Hindlimb muscle (tissue), 1 donor: ENCODE measurements at places on chromosomes 3 and 15. TPM values are rescaled to one million over a fixed set of nuclear protein-coding genes. Genes with fewer than 3 reads are reported as not detected.
A peak's percentile ranks its signal among the peaks of the same experiment; 100 is the strongest.

Gene SLC25A36
- polyA plus RNA-seq, result 72.8 TPM

Gene CPN2
- polyA plus RNA-seq, result 0.09 TPM

Gene SPSB4
- 18.7 TPM for polyA plus RNA-seq

Gene GOLGA8T
- polyA plus RNA-seq, result not detected

Gene CSTA
- polyA plus RNA-seq, result 0.80 TPM

- no peak for DNase-seq
Measured at GRCh38 chr3:195446359-195446758, 3.5 kb upstream of the ACAP2 start.

- DNase-seq, result peak; percentile 55
Measured at GRCh38 chr3:160400030-160400701, 716 bp downstream of the SMC4 start.

DNA sequence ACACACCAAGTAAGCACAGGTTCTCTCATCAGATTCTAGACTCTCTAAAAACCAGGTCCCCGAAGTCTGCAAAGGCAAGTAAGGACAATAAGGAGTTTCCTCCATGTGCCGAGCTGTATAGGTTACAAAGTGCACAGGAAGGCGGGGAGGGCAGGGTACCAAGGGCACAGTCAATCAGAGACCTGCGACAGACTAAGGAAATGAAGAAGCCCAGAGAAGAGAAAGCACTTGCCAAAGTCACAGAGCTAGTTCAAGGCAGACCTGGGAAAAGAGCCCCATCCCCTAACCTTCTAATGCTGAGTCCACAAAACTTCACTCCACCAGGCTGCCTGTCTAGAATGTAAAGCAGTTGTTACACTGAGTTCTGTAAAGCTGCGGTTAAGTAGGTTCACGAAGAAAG lies 1.7 kb downstream of the SEC13 start:
- no peak for DNase-seq

- DNase-seq, result no peak
Measured at GRCh38 chr15:58564981-58565380, 133.2 kb downstream of the LIPC start.

DNA sequence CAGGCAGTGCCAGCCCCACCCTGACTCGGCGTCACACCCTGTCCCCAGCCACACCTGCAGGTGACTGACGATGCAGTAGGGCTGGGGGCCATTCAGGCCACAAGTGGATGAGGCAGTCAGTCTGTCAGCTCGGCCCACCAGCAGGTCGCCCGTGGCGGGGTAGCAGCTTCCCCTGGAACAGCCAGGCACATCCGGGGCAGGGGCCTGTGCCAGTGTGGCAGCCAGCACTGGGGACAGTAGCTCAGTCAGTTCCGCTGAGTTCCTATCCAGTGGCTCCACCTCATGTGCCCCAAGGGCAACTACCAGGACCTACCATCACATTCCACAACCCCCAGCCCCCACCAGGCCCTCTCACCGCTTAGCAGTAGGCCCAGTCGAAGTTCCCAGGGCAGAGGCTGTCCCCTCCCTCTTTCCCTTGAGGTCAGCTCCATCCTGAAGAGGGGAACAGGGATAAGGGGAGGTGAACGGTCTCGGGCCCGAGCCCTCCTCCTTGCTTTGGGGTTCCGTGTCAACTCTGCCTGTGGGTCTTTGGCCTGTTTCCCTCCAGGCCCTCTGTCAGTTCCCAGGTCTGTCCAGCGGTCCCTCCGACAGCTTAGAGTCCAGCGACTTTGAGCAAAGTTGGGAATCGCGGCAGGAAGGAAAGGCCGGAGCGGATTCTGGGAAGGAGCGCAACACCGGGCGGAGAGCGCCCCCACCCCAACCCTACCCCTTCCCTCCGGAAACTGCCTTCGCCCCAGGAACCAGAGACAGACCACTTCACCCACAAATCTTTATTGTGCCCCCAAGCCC lies at the start of gene LAMB2:
LAMB2 (minus strand) TSS at position 614 of the 789 bp plus-strand sequence; CDS start at position 431, 183 bp downstream.
- peak; percentile 84 for DNase-seq

DNA sequence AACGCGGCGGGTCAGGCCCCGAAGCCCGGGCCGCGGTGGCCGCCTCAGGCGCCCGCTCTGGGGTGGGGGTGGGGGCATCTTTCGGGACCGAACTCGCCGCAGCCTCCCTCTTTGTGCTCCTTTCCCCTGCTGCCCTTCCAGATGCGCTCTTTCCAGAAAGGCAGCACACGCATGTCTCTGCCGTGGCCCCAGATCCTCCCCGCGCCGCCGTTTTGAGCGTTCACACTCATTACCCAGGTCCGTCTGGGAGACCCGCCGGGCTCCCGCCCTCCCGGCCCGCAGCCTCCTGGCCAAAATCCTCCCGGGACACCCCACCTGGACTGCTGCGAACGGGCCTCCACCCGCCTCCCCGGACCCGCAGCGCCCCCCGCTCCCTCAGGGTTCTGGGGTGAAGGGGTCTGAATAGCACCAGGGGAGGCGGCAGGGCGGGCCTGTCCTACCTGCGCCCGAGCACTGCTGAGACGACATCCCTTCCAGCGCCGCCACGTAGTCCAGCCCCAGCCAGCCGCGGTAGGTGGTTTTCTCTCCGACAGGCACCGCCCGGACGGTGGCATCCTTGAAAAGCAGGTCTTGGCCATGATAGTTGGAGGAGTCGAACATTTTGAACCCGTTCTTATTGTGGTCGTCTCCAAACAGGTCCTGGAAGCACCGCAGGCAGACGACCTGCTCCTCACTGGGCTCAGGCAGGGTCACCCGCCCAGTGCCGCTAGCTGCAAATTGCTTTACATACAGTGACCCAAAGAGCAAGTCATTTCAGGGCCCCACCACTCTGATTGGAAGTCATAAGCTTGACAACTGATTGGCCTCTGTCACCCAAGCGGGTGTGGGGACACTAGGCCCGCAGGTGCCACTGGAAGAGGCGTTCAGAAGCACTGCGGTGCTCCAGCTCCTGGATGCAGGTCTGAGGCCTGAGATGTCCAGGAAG lies 25.9 kb downstream of the MELTF start:
- no peak for DNase-seq

DNA sequence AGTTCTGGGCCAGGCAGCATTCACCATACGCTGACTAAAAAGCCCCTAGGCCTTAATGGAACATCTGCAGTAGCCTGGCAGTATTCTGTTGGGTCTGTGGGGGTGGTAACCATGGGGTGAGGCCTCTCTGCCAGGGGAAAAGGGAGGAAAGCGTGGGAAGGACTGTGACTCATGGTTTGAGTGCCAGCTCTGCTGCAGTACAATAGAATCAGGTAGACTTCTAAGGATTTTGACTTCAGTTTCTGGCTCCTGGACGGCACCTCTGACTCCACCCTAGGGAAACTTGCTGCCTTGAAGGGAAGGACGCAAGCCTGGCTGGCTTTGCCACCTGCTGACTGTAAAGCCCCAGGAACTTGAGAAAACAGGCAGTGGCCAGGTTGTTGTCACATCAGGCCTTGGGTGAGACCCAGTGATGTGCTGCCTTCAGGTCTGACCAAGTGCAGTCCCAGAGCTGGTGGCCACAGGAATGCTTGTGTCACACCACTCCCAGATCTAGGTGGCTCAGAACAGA lies 148.6 kb downstream of the SUCNR1 start:
- DNase-seq, result no peak

GRCh38 chr3:59512066-59512465 lies 462.2 kb upstream of the CFAP20DC start:
- no peak for DNase-seq

DNA sequence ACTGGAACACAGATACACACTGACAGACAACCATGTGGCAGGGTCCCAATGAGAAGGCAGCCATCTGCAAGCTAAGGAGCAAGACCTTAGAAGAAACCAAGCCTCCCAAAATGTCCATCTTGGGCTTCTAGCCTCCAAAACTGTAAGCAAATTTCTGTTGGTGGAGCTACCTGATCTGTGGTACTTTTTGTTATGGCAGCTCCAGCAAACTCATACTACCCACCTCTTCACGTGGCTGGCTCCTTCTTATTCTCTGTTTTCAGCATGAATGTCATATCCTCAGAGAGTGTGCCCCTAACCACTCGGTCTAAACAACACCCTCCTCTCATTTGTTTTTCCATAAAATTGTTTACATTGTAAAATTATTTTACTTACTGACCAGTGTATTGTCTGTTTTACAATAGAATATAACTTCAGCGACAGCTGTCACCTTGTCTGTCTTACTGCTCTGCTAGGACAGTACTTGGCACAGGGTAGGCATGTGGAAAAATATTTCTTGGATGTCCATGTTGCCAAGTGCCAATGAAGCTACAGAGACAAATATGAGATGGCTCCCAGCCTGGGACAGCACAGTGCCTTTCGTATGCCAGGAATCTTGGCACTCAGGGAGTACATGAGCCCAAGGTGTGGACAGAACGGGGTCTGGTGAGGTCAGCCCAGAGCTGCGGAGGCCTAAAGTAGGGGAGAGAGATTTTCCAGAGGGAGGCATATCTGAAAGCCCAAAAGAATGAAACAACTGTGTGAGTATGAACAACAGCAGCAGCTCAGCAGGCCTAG lies 17.4 kb upstream of the SLC25A36 start:
- DNase-seq, result no peak

DNA sequence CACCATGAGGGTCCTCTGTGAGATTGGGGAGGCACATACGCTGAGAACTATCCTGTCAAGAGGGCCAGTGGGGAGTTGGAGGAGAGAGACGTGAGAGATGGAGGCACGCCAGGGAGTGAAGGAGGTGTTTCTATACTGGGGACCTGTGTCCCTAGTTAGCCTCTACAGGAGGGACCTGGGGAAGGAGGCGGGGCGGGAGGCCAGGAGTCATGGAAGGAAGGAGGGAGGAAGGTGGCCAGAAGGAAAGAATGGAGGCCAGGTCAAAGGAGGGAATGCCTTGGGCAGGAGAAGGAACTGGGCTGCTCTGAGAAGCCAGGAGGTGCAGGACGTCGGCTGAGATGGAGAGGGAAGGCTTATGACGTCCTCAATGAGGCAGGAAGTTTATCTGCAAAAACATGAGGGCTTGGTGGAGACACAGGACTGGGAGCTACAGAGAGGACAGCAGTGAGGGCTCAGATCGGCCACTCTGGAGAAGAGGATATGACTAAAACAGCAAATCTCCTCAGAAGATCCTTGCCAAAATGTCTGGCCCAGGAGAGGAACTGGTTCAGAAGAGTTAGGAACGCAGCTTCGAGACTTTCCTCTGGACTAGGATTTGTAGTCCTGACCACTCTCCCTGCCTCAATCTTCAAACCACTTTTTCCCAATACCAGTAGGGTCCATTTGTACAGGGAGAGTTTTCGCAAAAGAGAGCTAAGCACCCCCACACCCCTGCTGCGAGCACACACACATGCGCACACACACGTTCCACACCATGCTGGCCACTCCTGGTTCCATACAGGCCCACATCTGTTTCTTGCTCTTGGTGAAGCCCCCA lies 59.9 kb downstream of the ADCY5 start:
- DNase-seq, result no peak

DNA sequence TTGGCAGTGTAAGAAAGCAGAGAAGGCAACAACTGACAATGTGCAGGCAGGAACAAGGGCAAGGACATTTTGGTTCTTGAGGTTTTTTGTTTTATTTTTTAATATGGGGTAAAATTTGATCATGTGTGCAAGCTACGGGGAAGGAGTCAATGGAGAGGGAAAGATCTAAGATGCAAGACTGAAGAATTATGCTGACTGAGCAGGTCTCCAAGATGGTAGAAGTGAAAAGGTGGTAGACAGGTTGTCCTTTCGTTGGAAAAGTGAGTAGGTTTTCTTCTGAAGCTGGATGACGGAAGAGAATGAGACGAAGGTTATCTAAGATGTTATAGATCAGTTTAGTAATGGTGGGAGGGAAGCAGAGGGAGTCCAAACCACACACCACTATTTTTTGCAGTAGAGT lies 4.2 kb downstream of the CD47 start:
- no peak for DNase-seq

DNA sequence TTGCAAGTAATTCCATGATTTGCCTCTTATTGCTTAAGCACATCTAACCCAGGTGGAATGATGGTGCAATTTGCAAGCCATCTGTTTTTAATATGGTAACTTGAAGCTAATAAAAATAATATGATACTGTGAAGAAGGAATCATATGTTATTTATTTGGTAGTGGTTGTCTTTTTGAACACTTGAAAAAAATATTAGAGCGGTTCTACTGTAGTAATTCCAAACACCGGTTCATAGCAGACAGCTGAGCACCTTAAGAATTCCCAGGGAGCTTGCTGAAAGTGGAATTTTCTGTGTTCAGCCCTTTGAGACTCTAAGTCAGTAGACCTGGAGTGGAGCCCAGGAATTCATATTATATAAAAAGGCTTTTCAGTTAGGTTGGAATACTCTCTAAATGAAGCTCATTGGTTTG lies 687.4 kb downstream of the EDEM1 start:
- DNase-seq, result peak; percentile 30

- DNase-seq, result no peak
Measured at GRCh38 chr15:69056365-69056764, 41.9 kb downstream of the NOX5 start.

DNA sequence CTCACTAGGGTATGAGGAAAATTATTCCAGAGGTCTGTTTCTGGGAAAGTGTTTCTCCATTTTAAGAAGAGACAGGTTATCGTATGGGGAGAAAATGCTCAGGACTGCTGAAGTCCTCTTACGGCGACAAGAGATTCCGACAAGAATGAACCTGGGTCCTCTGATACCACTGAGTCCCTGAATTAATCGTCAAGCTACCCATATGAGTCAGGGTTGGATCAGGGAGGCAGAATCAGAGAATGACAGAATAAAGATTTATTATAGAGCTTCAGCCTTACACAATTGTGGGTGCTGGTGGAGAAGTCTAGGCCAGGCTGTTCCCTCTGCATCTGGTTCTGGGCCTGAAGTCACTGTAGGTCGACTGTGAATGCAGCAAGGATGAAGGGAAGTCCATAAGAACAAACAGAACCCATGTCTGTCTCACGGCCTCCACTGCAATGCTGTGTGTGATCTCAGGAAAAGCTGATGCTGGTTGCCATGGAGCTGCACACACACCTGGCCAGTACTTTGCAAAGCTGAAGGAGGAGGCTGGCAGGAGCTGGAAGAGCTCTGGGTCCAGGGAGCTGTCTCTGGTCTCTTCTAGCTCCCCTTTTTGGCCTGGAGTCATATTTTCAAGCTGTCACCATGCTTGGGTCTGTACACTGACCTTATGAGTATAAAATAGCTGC lies 83.9 kb downstream of the HHLA2 start:
- no peak for DNase-seq

- peak; percentile 72 for DNase-seq
Measured at GRCh38 chr3:167876620-167877281, 141.2 kb downstream of the SERPINI1 start.

DNA sequence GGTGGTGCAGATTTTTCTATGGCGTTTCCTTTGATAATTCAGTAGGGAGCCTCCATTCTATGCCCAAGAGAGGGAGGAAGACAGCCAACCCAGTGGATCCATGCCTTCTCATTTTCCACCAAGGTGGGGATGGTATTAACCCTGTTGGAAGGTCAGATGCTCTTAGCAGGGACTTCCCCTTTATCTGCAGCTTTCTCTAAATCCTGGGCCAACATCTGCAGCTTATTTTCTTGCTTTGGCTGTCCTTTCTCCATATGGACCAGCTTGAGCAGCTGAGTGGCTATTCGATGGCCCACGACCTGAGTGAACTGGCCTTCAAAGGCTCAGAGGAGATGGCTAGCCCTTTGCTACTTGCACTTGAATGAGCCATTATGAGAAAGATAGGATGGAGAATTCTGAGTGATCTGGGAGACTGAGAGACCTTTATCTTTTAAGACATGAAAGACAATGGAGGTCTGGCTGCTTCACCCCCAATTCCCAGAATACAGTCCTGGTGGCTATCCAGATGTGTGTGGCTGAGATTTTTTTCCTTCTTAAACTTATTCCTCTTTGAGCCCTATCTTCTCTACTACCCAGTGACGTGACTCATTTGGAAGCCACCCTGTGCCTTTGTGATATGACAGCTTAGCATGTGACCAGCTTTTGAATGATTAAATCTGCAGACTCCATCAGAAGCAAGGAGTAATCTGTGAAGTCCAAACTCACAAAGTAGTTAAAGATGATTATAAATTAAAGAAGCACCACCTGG lies 39.6 kb upstream of the TRAK1 start:
- DNase-seq, result no peak
